NCI-H1436 treated with DMSO at 0.1 percent for 48 hours (cell line): ENCODE measurements at places on chromosomes 3 and 15.

DNA sequence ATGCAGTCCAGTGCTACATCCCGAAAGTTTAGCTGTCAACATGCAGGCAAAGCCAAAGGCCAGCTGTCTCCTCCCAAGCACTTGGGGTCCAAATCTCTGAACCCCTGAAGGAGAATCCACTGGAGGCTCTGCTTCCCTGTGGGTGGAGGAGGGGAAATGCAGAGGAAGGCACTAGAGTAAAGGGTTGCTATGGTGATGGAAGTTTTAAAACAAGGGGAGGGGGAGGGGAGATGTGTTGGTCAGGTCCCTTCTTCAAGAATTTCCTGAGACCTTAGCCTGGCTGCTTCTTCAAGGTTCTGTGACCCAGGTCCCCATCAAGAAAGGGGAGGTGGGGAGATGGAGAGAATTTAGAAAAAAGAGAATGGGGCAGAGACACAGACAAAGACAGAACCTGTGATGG is 2.3 kb downstream of the CAMKV start:
- DNase-seq: no peak

GRCh38 chr3:150871192-150871591 is 34.0 kb downstream of the MINDY4B start:
- no peak for DNase-seq

- DNase-seq: no peak
These were observed 26.1 kb downstream of the PPP2R3A start for GRCh38 chr3:135991621-135992020.

- no peak for DNase-seq
These were observed 760.8 kb upstream of the CFAP20DC start for GRCh38 chr3:59810606-59811005.

DNA sequence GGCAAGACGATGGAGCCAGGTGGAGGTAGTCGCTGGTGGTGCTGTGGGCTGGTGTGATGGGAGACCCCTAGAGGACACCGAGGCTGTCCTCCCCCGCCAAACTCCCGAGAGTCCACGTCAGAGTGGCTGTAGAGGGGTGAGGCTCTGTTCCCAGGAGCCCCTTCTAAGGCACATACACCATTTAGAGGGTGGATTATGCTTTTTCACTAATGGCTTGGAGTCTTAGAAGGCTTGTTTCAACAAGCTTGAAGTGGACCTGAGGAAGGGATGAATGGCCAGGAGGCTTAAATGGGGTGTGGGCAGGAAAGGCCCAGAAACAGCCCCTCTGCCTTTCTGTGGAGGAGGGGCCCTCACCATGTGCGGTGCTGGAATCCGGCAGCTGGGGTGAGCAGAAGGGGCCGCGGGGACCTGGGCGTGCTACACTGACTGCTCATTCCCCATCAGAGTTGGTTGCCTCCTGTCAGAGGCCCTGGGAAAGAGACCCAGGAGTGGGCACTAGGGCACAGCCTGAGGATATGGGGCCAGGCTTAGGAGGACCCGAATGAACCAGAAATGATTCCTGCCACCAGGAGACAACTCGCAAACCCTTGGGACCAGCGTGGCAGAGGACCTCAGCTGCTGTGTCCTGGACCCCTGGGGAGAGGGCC is 66.2 kb downstream of the FEM1B start:
- DNase-seq: no peak

GRCh38 chr3:42960282-42960681 is 18.8 kb upstream of the GASK1A start:
- DNase-seq: no peak

DNA sequence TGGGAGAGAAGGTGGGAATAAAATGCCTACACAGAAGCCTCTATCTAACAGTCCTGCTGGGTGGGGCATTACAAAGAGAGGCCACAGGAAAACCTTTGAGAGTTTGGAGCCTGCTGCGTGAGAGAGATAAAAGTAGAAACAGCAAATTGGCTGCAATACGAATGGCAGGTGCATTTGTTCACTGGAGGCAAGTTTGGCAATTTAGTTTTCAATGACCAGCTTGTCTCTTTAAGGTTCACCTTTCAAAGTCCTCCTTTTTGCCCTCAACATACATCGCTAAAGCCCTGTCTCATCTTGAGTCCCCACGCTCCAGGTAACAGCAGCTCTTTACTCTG is 405.7 kb downstream of the LSAMP start:
- DNase-seq: no peak

DNA sequence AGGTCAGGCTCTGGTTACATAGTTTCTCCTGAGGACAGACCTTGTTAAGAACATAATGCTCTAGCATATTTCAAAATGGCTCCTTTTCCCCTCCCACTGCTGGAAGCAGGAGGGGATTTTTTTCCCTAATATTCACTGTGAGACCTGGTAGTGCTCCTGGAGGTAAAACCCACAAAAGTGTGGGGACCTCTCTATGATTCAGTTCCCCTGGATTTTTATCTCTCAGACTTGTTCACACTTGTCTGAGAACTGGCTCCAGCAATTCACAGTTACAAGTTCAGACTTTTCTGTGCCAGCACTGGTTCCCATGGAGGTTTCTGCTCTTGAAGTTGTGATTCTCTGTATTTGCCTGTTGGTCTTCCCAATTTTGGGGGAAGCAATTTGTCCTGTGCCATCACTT is 36.3 kb upstream of the PCOLCE2 start:
- DNase-seq: no peak

GRCh38 chr3:87101861-87102625 is 111.1 kb upstream of the VGLL3 start:
- no peak for DNase-seq

- no peak for DNase-seq
These were observed 257.7 kb upstream of the AZI2 start for GRCh38 chr3:28606283-28606682.

DNA sequence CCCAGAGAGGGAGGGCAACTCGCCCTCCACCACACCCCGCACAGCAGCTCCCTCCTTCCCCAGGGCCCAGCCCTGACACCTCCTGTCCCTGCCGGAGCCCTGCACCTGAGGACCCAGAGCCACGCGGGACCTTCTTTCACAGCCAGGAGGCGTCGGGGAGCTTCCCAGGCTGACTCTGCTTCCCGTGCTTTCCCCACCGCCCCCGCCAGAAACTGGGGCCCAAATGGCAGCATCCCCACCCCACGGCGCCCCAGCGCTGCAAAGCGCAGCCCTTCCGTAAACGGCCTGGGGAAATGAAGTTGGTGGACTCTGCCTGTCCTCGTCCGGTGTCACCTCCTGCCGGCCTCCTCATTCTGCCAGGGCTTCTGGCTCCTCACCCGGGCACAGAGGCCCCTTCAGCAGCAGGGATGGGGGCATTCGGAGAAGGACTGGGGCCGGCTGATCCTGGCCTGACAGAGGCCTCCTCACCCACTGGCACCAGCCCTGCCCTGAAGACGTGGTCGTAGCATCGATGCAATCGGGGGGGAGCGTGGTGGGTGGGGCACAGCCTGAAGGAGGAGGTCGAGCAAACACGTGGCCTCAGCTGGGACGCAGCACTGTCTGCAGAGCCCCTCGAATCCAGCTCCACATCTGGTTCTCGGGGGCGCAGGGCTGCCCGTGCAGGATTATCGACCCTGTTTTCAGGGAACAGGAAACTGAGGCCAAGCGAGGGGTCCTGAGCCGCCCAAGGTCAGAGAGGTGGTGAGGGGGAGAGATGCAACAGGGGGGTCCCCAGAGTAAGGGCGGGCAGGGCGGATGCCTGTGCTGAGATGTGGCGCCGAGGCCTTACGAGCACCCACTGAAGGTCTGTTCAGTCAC is 235.4 kb downstream of the XXYLT1 start:
- no peak for DNase-seq

DNA sequence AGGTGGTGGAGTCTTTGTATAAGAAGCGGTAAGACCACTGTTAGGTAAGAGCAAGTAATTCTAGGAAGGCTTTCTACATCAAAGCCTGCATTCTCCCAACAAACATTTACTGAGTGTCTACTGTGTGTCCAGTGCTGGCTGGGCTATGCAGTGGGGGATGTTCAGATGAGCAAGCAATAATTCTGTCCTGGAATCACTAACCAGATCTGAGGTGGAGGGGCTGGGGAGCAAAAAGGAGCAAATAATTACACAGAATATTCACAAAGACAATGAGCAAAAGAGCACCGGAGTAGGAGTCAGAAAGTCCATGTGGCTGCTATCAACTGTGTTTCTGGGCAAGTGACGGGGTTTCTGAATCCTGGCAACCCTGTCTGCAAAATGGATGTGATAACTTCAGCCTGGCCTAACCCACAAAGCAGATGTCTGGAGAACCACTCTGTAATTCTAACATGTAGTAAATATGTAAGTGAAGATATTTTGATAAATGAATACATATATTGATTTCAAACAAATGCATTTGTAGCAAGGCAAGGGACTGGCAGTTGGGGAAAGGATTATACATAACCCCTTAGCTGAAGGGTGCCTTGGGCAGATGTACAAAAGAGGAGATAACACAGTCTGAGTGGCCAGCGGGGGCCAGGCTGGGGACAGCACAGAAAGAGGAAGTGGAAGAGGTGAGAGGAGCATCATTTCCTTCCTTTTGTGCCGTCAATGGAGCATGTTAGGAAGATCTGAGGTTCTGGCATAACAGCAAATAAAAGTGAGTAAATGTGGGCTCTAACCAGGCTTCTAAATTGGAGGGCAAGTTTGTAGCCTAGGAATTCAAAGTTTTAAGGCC is 28.8 kb downstream of the CYP8B1 start:
- no peak for DNase-seq

DNA sequence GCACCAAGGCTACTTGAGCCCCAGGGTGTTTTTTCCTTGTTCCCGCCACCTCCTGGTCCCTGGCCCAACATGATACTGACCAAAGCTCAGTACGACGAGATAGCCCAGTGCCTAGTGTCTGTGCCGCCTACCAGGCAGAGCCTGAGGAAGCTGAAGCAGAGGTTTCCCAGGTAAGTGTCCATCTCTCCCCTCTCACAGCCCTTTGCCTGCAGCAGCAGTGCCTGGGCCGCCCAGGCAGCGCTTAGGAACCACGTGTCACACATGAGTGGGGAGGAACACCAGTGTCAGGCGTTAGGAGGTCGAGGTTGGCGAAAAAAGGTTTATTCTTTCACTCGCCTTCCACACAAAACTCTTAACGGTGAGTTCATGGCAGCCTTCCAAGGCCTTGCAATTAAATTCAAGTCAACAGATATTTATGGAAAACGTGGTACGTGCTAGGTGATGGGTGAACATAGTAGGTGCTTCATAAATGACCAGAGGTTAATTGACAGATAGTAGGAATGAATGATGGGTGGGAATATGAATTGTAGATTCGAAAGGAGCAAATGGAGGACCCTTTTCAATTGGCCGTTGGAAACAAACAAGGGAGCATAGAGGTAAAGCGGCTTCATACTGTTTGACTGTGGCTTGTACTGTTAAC is 486 bp downstream of the CDIN1 start:
- DNase-seq: no peak

- no peak for DNase-seq
These were observed 141.8 kb downstream of the ALDH1A2 start for GRCh38 chr15:57923750-57924149.

DNA sequence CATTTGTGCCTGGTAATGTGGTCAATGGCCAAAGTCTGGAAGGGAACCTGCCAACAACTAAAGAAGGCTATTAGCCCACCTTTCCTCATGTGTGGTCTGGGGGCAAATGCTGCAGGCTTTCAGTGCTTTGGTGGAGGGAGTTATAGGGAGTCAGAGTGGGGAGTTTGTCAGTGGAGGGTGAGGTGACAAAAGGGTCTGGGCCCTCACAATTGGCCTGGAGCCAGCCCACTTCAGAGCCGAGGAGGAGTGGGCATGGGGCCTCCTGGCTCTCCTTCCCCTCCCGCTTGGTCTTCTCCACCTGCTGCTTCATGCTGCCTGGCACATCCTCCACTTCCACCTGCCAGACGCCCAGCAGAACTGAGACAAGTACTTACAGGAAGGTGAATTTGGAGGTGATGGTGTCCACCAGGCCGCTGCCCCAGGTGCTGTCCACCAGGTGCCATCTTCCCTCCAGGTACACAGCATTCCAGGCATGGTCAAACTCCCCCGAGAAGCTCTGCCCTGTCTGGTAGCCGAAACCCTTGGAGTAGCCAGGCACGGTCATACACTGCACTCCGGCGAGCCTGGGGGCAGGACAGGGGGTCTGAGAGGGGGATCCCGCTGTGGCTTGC is 40.9 kb downstream of the KY start:
- no peak for DNase-seq
